Urothelium cell line (cell line): ENCODE measurements at places on chromosomes 1 and 21.
A peak's percentile ranks its signal among the peaks of the same experiment; 100 is the strongest.

DNA sequence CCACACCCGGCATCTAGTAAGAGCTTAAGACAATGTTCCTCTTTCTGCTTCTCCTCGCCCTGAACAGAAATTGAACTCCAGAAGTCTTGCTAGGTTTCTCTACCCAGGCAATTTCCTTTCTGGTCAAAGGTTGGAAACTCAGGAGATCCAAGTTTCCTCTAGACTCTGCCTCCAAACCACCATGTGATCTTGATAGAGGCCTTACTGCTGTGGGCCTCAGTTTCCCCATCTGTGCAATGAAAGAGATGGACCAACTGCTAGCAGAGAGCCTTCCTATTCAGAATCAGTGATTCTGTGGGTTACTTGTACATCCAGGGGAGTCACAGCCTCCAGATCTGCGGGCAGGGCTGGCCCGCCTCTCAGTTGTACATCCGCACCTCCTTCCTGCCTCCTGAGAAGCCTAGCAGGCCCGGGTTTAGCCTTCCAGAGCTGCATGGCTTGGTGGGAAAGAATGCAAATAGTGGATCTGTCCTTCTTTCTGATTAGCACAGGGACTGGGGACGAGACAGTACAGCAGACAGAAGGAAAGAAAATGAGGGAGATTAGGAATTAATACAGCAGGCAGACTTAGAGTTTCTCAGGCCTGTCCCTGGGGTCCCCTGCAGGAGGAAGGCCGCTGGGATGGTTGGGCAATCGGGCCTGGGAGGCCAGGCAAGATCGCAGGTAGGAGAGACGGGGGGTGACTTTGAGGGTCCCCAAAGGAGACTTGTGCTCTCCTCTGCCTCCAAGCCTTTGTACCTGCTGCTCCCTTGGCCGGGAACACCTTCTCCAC, 83.9 kb downstream of the PAX7 start:
- no peak for DNase-seq

- DNase-seq = no peak
Measured at GRCh38 chr1:92929461-92929860, 31.8 kb downstream of the DIPK1A start.

DNA sequence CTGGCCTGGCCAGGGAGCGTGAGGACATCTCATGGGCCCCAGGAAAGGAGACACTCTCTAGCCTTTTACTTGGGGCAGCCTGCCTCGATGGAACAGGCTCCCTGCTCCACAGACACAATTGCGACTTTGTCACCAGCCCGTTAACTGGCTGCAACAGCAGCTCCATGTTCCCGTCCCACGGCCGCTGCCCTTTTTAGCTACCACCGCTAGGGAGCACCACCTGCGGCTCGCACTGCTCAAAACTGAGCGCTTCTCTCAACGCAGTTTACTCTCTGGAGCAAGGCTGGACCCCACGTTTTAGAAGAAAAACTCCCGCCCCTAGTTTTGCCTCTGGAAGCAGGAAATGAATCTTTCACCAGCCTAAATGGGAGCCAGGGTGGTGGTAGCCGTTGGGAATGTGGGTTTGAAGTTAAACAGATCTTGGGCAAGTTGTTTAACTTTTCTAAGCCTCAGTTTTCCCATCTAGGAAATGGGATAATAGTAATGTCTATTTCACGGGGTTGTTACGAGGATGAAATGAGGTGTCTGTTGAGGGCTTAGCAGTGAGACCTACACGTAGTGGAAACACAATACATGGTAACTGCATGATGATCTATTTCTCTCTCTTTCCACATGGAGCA, 3.5 kb upstream of the LRRC38 start:
- DNase-seq = no peak

DNA sequence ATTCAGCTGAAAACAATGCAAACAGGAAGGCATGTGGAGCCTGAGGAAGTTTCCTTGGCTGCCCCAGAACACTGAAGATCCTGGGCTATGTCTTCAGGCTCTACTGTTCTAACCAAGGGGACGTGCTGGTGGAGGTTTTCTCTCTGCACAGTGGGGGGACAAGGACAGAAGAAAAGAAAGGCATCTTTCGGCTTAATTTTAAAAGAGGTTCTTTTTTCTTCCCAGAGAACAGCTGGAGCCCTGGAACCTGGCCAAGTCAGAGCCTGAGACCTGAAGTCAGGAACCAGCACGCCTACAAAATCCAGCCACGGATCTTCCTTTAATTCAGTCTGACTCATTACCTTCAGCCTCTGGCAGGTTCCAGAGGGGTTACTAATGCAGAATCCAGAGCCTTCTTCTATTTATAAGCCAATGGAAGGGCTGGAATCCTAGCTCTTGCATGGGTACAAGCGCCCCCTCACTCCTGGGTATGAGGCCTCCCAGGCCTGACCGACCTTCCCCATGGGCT, 19.8 kb downstream of the CTNNBIP1 start:
- peak; percentile 88 for DNase-seq

GRCh38 chr1:21188235-21188634, 11.5 kb upstream of the EIF4G3 start:
- DNase-seq = no peak

DNA sequence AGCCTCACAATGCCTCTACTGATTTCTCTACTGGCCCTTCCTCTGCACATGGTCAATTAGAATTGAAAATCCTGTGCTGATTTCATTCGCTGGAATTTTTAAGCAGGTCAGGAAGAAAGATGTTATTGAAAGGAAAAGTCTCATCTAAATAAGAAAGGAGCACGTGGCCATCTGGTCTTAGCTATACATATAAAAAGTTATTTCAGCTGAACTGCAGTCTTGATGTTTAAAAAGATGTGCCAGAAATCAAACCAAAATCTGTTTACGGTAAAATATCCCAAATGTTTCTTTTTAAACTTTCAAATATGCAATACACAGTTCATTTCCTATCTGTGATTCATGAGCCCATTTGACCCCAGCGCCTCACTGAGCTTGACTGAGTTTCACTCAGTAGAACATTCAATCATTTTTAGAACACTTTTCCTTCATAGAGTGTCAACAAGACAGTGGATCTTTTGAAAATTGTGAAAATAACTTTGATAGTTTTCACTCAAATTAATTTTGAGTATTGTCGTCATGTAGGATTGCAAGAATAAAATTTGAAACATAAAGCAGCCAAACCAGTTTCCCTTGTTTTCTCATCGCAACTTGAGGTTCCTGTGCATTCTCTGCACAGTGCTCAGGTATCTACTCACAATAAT, 293.6 kb downstream of the PTPRC start:
- DNase-seq = no peak

GRCh38 chr1:99700020-99700419, 54.1 kb downstream of the PALMD start:
- DNase-seq = no peak

DNA sequence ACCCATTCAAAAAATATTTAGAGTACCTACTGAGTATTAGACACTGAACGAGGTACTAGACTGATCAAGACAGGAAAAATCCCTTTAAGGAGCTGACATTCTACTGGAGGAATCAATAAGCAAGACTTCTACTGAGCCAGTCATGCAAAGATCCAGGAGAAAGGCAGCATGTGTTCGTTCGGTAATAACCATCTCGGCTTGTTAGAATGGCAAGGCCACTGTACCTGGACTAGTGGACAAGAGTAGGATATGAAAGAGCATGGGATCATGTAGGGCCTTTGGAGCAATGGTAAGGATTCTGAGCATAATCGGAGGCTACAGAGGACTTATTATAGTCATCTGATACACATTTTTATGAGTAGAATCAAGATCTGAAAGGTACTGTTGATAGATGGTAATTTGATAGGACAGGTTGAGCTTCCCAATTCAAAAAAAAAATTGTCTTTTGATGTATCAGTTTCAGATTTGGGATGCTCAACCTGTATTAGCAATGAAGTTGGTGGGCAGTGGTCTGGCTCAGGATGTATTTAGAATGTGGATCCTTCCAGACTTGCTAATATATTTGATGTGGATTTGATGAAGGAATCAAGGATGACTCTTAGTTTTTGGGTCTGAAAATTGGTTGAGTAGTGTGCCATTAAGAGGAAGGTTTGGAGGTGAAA, 2.3 kb downstream of the COX20 start:
- DNase-seq = no peak

- peak; percentile 70 for DNase-seq
Measured at GRCh38 chr1:27342778-27343638, 1.2 kb downstream of the SYTL1 start.

- DNase-seq = no peak
Measured at GRCh38 chr1:11570821-11571380, 83.3 kb downstream of the FBXO2 start.

DNA sequence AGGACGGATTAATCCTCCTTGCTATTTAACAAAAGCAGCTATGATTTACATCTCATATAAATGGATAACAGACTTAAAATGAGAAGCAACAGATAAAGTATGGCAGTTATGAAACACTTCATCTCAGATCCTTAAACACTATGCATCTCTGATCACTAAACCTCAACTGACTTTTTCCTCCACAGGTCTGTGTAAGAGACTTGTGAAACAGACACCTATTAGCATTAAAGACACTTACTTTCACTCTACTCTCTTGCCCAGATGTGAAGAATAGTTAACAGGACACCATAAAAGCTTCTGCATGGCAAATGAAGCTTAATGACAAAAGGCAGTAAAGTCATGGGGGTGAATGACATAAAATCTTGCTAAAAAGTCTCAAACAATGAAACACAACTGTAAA, 6.2 kb downstream of the LIN9 start:
- DNase-seq = no peak

DNA sequence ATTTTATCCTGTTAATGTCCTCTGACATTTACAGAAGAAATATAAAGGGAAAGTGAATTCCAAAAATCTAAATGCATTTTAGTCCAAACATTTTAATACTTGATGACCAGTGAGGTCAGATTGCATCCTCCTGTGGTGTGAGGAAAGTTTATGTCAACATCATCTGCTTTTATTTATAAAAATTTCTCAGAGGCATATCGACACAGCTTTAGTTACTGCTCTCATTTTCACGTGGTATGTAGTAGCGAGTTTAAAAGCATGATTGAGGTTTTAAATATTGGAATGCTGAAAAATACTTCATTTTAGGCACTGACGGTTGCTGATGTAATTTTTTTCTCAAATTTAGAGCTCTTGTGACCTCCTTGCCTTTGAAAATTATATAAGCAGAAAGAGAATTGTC, 234.8 kb downstream of the HMCN1 start:
- no peak for DNase-seq

DNA sequence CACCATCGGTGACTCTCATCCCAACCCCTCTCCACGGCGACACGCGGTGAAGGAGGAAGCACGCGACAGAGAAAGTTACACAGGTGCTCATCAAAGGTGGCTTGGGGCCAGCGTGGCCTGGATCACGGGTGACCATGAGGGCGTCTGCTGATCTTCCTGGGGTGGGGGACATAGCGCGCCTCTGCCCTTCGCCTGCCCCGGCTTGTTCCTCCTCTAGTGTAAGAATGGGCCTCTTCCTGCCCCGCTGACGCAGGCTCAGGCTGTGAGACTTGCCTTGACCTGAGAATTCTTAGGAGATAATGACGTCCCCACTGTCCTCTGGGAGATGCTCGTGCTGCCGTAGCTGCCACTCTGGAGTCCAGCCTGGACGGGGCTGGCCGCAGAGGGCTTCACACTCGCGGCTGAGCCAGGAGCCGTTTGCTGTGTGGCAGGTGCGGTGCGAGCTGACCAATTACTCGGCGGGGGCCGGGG, 39.0 kb upstream of the TMEM52 start:
- DNase-seq = no peak

- DNase-seq = no peak
Measured at GRCh38 chr1:94694226-94694915, 125.8 kb upstream of the SLC44A3 start.

- no peak for DNase-seq
Measured at GRCh38 chr1:37930246-37931101, 16.4 kb downstream of the INPP5B start.

DNA sequence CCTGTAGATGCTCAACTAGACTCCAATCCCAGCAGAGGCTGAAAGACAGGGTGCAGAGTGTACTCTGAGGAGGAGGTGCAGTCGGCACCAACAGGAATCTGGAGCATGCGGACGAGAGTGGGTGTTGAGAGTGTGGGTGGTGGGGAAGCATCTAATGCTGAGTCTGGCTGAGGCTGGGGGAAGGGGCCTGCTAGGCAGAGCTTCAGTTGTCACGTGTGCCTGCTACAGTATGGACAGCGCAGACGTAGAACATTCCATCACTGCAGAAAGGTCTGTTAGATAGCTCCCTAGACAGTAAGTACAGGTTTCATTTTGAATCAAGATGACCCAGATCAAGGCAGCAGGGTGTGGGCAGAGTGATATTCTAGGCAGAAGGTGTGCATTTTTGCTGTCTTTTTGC, 23.1 kb downstream of the SNAP47 start:
- no peak for DNase-seq

DNA sequence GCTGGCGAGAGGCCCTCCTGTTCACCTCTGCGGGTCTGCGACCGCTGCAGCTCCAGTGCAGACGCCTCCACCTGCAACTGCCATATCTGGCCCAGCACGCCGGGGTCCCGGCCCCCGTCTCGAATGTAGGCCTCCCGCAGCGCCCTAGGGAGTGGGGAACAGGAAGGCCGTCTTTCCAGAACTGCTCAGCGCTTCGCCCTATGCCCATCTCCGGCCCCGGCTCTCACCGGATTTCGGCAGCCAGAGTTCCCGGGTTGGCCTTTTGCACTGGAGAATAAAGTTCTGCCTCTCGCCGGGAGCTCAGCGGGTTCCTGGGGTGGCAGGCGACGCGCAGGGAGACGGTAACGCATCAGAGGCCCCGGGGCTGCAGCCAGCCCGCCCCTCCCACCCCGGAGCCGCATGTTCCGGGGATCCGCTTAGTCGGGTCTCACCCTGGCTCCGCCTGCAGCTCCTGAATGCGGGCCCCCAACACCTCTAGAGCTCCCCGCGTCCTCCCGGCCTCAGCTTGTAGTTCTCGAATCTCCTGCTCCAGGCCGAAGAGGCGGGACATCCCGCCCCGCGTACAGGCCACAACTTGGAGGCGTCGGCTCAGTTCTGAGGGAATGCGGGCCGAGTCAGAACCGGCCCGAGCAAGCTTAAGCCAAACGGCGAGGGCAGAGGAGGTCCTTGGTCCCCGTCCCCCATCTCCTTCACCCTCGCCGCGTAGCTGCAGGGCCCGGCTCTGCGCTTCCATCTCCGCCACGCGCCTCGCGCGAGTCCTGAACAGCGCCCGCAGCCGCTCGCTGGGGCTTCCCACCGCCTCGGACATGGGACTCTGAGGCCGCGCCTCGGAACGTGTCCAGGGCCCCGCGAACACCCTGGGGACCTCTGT, 1.1 kb downstream of the CCDC17 start:
- DNase-seq = no peak

GRCh38 chr1:45040297-45040696, 28.2 kb downstream of the UROD start:
- DNase-seq = no peak

GRCh38 chr1:53332833-53333232, 5.0 kb upstream of the LRP8 start:
- DNase-seq = no peak
